ENCODE measurements at places on chromosomes 5 and 9. TPM values are rescaled to one million over a fixed set of nuclear protein-coding genes. Genes with fewer than 3 reads are reported as not detected.

Gene PSD2
- not detected for total RNA-seq

Gene SPINK7
- not detected for total RNA-seq

Gene SCAI
- total RNA-seq, result 10.8 TPM

DNA sequence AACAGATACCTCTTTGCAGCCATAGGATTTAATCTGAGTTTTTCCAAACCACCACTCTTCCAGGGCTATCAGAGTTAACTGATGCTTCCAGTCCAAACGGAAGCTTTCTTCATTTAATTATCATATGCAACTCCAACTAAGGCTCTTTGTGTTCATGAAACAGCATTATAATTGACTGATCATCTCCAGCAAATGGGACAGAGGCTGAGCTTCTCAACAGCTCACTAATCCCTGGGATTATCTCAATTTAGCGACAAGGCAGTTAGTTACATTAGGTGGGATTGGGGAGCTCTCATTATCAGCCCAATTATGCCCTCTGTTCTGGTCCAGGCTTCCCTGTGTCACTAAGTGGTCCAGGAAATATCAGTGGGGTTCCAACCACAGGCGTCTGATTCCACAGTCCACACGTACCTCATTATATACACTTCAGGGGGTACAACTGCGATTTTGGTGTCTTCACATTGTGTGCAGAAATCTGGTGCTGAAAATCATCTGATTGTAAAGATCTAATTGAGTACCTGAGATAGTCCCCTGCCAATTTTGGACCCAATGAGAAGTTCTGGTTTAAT, 313.5 kb upstream of the PANK3 start:
- DNase-seq, result no peak
- peaks cover 15% of the 10 kb centered on the region for H3K27me3 ChIP-seq
- no peak overlapping the region for H3K4me3 ChIP-seq
- H3K4me1 ChIP-seq, result no peaks in the 10 kb centered on the region
- no peak overlapping the region for H3K27ac ChIP-seq

Gene GARIN3
- 1.3 TPM for total RNA-seq

GRCh38 chr5:151227918-151228447, 4.1 kb upstream of the CCDC69 start:
- peaks cover 12% of the 10 kb centered on the region for H3K4me1 ChIP-seq
- no peaks in the 10 kb centered on the region for H3K27me3 ChIP-seq
- H3K27ac ChIP-seq, result no peak overlapping the region
- H3K4me3 ChIP-seq, result no peak overlapping the region
- no peak for DNase-seq

Gene HTR4
- not detected for total RNA-seq

Gene ANKDD1B
- not detected for total RNA-seq

GRCh38 chr5:119655061-119655460, 25.7 kb downstream of the FAM170A start:
- no peak overlapping the region for H3K27ac ChIP-seq
- H3K4me3 ChIP-seq, result no peak overlapping the region
- H3K27me3 ChIP-seq, result no peaks in the 10 kb centered on the region
- no peak for DNase-seq
- no peaks in the 10 kb centered on the region for H3K4me1 ChIP-seq
- H3K36me3 ChIP-seq, result no peaks in the 10 kb centered on the region

Gene OBP2B
- not detected for total RNA-seq

Gene TAF9
- total RNA-seq, result 55.8 TPM

DNA sequence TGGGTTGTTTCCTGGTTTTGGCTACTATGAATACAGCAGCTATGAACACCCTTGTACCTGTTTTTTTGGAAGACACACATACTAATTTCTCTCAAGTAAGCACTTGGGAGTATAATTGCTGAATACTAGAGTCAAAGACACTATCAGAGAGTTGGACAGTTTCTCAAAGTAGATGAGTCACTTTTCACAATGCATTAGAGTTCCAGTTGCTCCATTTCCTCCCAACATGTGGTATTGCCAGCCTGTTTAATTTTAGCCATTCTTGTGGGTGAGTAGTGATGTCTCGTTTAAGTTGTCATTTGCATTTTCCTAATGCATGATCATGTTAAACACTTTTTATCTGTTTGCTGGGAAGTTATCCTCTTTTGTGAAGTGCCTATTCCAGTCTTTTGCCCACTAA, 81.6 kb upstream of the GDNF start:
- H3K36me3 ChIP-seq, result no peaks in the 10 kb centered on the region
- no peak overlapping the region for H3K27ac ChIP-seq
- H3K4me1 ChIP-seq, result no peaks in the 10 kb centered on the region
- H3K4me3 ChIP-seq, result no peak overlapping the region
- no peak for DNase-seq
- H3K27me3 ChIP-seq, result peaks cover 5% of the 10 kb centered on the region

- no peaks in the 10 kb centered on the region for H3K36me3 ChIP-seq
- H3K27me3 ChIP-seq, result peaks cover 4% of the 10 kb centered on the region
- no peak overlapping the region for H3K4me3 ChIP-seq
- no peak overlapping the region for H3K27ac ChIP-seq
- no peak for DNase-seq
Observed at GRCh38 chr9:134177624-134178393, 13.4 kb upstream of the RNU6ATAC start.

DNA sequence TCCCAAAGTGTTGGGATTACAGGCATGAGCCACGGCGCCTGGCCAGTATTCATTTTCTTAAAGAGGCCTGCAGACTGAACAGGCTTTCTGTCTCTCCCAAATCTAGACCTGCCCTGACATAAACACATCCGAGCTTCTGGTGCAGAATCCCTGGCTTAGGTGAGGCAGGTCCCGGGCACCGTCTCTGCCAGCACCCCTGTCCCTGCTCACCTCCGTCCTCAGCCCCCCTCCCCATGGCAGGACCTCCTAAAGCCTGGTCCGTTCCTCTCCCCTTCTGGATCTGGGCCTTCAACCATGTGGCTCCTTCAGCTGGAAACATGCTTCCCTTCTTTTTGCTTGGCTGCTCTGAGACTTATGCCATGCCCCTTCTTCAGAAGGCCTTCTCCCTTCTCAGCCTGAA, 22.7 kb upstream of the RXRA start:
- no peak overlapping the region for H3K27ac ChIP-seq
- H3K27me3 ChIP-seq, result peaks cover 3% of the 10 kb centered on the region
- DNase-seq, result no peak
- H3K4me3 ChIP-seq, result no peak overlapping the region
- no peaks in the 10 kb centered on the region for H3K36me3 ChIP-seq

Gene UNC5A
- total RNA-seq, result not detected

DNA sequence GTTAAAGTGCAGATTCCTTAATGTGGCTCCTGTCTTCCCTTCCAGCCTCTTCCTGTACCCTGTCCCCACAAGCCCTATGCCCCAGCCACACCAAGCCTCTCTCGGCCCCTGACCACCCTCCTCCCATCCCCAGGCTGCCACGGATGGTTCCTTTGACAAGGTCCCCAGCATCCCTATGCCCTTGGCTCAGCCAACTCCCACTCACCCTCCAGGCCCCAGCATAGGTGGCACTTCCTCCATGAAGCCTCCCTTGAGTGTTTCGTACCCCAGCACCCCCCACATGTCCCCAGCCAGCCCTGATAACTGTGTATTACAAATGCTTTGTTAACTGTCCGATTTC, 115.5 kb upstream of the TBC1D2 start:
- peaks cover 11% of the 10 kb centered on the region for H3K27me3 ChIP-seq
- H3K36me3 ChIP-seq, result peaks cover 3% of the 10 kb centered on the region
- H3K4me3 ChIP-seq, result no peak overlapping the region

DNA sequence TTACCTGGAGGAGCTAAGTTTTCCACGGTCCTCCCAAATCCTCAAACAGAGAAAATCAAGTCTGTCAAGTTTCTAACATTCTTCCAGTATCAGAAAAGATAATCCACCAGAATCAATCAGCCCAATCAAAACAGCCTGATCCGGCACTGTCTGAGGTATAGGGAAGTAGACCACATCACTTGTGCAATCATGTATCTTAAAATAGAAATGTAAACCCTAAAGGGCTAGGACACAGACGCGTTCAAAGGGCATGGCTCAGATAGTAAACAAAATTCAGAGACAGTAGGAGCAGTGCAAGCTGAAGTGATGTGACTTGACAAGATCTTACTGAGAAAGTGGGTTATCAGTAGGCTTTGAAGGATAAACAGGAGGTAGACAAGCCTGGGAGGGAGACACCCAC, 252.4 kb upstream of the DAPK1 start:
- no peak for DNase-seq
- H3K27ac ChIP-seq, result no peak overlapping the region
- H3K4me3 ChIP-seq, result no peak overlapping the region
- peaks cover 14% of the 10 kb centered on the region for H3K27me3 ChIP-seq

- no peak overlapping the region for H3K4me3 ChIP-seq
- H3K4me1 ChIP-seq, result no peaks in the 10 kb centered on the region
- no peak overlapping the region for H3K27ac ChIP-seq
- no peaks in the 10 kb centered on the region for H3K27me3 ChIP-seq
Observed at GRCh38 chr5:120306303-120306702, 157.8 kb upstream of the PRR16 start.

Gene GRXCR2
- not detected for total RNA-seq

GRCh38 chr5:173736923-173737412, 120.5 kb upstream of the BOD1 start:
- no peaks in the 10 kb centered on the region for H3K27me3 ChIP-seq
- peaks cover 3% of the 10 kb centered on the region for H3K4me1 ChIP-seq
- H3K4me3 ChIP-seq, result no peak overlapping the region

GRCh38 chr5:179227580-179228311, 117.5 kb downstream of the ADAMTS2 start:
- H3K4me1 ChIP-seq, result no peaks in the 10 kb centered on the region
- DNase-seq, result no peak
- no peak overlapping the region for H3K27ac ChIP-seq

Gene MARVELD2
- total RNA-seq, result 0.40 TPM

Measured in activated CD4-positive, alpha-beta memory T cell treated with anti-CD3 and anti-CD28 coated beads for 36 hours (primary cell).